ENCODE measurements at places on chromosomes 2 and 18. TPM values are rescaled to one million over a fixed set of nuclear protein-coding genes. Genes with fewer than 3 reads are reported as not detected.

Gene ALPP
- total RNA-seq: not detected

Gene ZSCAN30
- 27.4 TPM for total RNA-seq

Gene VWC2L
- not detected for total RNA-seq

Gene CROCC2
- total RNA-seq: not detected

Gene TMEM17
- 0.86 TPM for total RNA-seq

Gene PROM2
- 0.07 TPM for total RNA-seq

Gene LAMA3
- not detected for total RNA-seq

Gene FBXO41
- 44.9 TPM for total RNA-seq

Gene CAPN13
- not detected for total RNA-seq

Gene FN1
- 0.67 TPM for total RNA-seq

Data from Karpas-422 (cell line).